ENCODE measurements at places on chromosomes 5 and 9.

DNA sequence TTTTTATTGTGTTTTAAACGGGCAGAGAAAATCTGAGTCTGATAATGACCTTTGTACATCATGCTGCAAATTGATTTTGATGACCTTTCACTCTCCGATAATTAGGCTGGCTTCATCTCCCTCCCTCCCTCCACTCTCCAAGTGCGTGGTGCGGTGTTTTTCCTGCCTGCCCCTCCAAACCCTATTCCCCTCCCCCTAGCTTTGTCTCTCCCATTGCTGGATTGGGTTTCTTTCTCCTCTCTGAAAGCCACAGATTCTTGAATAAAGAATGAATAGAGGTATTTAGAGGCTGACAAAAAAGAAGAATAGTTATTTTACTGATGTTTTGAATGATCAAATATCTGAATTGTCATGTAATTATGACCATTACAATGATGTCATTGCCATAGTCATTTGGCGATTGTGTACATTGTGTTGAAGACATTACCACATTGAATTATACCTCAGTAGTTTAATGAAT lies 571.1 kb upstream of the ZNF608 start:
- no peak for DNase-seq

GRCh38 chr5:133327946-133328401 lies 276.2 kb downstream of the HSPA4 start:
- DNase-seq = no peak

GRCh38 chr9:3292311-3292710 lies 233.5 kb downstream of the RFX3 start:
- no peak for DNase-seq

DNA sequence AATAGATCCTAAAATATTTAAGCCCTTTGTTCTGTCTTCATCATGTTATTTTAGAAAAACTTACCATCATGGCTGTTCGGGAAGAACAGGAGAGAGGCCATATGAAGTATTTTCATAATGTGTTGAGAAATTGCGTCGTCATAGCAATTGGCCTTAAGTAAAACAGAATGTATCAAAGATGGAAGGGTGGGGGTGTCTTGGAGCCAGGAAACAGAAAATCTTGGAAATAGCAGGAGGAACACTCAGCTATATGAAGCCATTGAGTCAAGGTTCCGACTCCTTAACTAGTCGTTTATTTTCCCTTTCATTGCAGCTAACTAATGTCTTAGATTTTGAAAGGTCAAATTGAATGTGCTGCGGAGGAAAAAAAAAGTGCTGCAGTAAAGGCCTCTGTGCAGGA lies 1.3 kb downstream of the SPTAN1 start:
- peak; percentile 87 for DNase-seq

All from osteoblast (primary cell).